ENCODE measurements at places on chromosomes 4 and X. TPM values are rescaled to one million over a fixed set of nuclear protein-coding genes. Genes with fewer than 3 reads are reported as not detected.

AMBN gene
- total RNA-seq = not detected

GPR173 gene
- total RNA-seq = 2.3 TPM

UTP14A gene
- total RNA-seq = 17.5 TPM

DNA sequence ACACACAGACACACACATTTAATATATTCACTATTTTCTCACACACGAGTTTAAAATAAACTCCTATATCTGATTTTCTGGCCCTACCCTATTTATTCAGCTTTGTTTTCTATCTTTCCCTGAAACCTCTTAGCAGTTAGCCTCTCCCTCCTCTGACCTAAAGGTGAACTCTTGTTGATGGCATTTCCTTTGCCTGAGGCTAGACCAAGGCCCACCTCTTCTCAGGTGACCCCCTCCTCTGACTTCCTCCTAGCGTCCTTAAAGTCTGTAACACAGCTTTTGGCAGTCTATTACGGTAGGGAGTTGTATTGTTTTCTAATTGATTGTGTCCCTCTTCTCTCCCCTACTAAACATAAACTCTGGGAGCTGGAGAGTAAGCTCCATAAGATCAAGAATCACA is 1.7 kb upstream of the SRPX2 start:
- no peak for DNase-seq
- no peak overlapping the region for H3K4me3 ChIP-seq
- H3K4me1 ChIP-seq = peaks cover 12% of the 10 kb centered on the region
- no peaks in the 10 kb centered on the region for H3K27me3 ChIP-seq
- no peaks in the 10 kb centered on the region for H3K36me3 ChIP-seq
- no peak overlapping the region for H3K27ac ChIP-seq

DNA sequence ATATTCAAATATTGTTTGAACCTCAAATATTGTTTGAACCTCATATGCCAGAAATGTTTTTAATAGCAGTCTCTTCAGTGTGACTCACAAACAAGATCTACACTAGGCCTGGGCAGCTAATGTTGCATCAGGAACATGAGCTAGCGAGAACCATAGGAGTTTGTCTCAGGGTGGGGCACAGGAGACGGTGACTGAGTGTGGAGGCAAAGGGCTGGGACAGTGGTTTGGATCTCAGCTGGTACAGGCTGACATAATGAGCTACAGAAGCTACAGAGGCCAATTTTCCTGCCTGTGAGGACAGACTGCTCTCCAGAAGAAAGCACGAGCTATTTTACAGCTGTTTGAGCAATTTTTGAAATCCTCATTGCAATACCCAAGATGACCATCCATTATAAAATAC is 224.7 kb downstream of the CENPC start:
- no peak overlapping the region for H3K27ac ChIP-seq
- no peak for DNase-seq
- H3K4me3 ChIP-seq = no peak overlapping the region
- H3K27me3 ChIP-seq = no peaks in the 10 kb centered on the region
- H3K4me1 ChIP-seq = no peaks in the 10 kb centered on the region

- no peaks in the 10 kb centered on the region for H3K27me3 ChIP-seq
- no peaks in the 10 kb centered on the region for H3K36me3 ChIP-seq
- H3K4me3 ChIP-seq = no peak overlapping the region
- H3K27ac ChIP-seq = no peak overlapping the region
Measured at GRCh38 chr4:118154649-118155048, 120.4 kb downstream of the NDST3 start.

DNA sequence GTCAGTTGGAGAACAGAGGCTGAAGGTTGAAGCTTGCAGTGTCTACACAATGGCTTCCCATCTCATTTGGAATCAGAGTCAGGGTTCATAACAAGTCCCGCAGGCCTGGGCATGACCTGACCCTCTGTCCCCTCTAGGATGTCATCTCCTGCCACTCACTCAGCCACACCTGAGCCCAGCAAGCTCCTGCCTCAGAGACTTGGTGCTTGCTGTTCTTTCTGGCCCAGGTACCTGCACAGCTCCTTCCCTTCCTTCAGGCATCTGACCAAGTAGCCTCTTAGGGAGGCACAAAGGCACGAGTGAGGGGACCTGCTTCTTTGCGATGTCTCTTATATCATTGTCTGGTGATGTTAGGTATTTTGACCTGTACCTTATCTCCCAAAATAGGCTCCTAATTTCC is 9.0 kb downstream of the ZBTB49 start:
- no peak overlapping the region for H3K4me3 ChIP-seq
- peaks cover 4% of the 10 kb centered on the region for H3K36me3 ChIP-seq
- no peak for DNase-seq
- H3K27me3 ChIP-seq = no peaks in the 10 kb centered on the region
- H3K27ac ChIP-seq = no peak overlapping the region

DNA sequence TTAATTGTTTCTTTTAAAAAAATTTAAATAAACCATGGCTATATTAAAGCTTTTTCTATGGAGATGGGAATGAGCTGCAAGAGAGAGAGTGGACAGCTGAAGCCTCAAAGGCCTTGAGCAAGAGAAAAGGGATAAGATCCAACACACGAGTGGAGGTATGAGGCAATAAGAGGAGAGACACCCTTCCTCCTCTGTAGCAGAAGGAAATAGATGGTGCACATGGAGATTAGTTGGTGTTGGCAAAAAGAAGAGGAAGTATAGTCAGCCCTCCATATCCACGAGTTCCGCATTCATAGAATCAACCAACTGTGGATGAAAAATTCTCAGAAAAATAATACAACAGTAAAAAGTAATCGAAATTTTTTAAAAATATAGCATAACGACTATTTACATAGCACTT is 3.2 kb downstream of the CXorf38 start:
- no peaks in the 10 kb centered on the region for H3K4me1 ChIP-seq
- peak overlapping the region; percentile 85 for H3K27ac ChIP-seq
- H3K4me3 ChIP-seq = peak overlapping the region; percentile 48
- peak; percentile 75 for DNase-seq
- no peaks in the 10 kb centered on the region for H3K36me3 ChIP-seq
- H3K27me3 ChIP-seq = no peaks in the 10 kb centered on the region

DNA sequence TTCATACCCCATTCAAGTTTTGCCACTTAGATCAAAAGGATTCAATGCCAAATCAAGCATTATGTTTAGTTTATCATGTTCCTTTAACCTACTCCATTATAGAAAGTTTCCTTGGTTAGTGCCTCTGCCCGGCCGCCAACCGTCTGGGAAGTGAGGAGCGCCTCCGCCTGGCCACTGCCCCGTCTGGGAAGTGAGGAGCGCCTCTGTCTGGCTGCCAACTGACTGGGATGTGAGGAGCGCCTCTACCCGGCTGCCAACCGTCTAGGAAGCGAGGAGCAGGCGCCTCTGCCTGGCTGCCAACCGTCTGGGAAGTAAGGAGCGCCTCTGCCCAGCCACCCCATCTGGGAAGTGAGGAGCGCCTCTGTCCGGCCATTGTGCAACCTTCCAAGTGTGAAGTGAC is 36.3 kb upstream of the PDGFRA start:
- H3K27me3 ChIP-seq = no peaks in the 10 kb centered on the region
- no peak overlapping the region for H3K4me3 ChIP-seq
- H3K36me3 ChIP-seq = no peaks in the 10 kb centered on the region
- no peak overlapping the region for H3K27ac ChIP-seq
- peaks cover 6% of the 10 kb centered on the region for H3K4me1 ChIP-seq

- H3K4me1 ChIP-seq = no peaks in the 10 kb centered on the region
- DNase-seq = no peak
- no peak overlapping the region for H3K27ac ChIP-seq
Measured at GRCh38 chr4:23373261-23373660, 516.6 kb downstream of the PPARGC1A start.

DNA sequence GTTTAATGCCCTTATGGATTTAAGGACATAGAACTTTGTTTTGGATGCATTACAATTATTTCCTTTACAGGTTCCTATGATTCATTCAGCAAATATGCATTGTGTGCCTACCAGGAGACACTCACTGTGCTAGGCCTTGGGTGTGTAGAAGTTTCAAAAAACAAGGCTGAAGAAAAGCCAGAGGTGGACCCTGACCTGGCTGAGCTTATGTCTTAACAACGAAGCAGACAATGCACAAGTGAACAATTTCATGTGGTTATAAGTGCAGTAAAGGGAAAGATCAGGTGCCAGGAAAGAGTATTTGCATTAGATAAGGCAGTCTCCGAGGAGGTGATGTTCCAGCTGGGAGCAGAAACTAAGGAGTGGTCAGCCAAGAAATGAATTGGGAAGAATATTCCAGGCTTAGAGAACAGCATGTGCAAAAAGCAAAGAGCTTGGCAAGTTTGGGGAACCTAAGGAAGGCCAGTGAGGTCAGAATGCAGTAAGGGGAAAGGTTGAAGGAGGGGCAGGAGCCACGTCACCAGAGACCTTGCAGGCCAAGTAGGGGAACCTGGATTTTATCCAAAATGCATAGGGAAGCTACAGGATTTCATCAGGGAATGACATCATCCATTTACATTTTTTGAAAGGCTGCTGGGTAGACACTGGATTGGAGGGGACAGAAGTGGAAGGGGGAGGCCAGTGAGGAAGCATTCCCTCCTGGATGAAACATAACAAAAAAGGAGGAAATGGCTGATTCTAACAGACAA is 193.6 kb downstream of the SOWAHB start:
- peak overlapping the region; percentile 32 for H3K27ac ChIP-seq
- no peaks in the 10 kb centered on the region for H3K27me3 ChIP-seq
- peaks cover 25% of the 10 kb centered on the region for H3K4me1 ChIP-seq
- H3K36me3 ChIP-seq = no peaks in the 10 kb centered on the region
- peak; percentile 86 for DNase-seq
- no peak overlapping the region for H3K4me3 ChIP-seq

GRCh38 chrX:153438532-153438931 is 7.3 kb downstream of the TREX2 start:
- H3K27me3 ChIP-seq = no peaks in the 10 kb centered on the region
- no peak for DNase-seq
- no peak overlapping the region for H3K27ac ChIP-seq

DNA sequence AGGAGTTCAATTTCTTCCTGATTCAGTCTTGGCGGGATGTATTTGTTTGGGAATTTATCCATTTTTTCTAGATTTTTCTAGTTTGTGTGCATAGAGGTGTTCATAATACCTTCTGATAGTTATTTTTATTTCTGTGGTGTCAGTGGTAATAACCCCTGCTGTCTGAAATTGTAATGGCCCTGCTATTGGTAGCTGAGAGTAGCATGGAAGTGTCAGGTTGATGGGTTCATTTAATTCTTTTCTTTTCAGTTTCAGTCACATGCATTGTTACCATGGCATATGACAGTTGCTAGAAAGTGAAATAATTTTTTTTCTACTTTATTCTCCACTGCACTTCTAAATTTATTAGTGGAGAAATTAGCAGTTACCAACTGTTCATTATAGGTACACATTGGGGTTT is 20.7 kb downstream of the AR start:
- H3K4me3 ChIP-seq = no peak overlapping the region
- H3K27me3 ChIP-seq = no peaks in the 10 kb centered on the region
- no peak for DNase-seq
- H3K27ac ChIP-seq = no peak overlapping the region
- no peaks in the 10 kb centered on the region for H3K4me1 ChIP-seq
- no peaks in the 10 kb centered on the region for H3K36me3 ChIP-seq

- DNase-seq = no peak
- H3K36me3 ChIP-seq = no peaks in the 10 kb centered on the region
- H3K4me1 ChIP-seq = no peaks in the 10 kb centered on the region
- no peak overlapping the region for H3K4me3 ChIP-seq
- H3K27ac ChIP-seq = no peak overlapping the region
- no peaks in the 10 kb centered on the region for H3K27me3 ChIP-seq
Measured at GRCh38 chr4:81783558-81783957, 311.9 kb upstream of the RASGEF1B start.

- no peaks in the 10 kb centered on the region for H3K36me3 ChIP-seq
- DNase-seq = no peak
- H3K4me3 ChIP-seq = no peak overlapping the region
- no peak overlapping the region for H3K27ac ChIP-seq
Measured at GRCh38 chrX:9037296-9037695, 3.4 kb upstream of the FAM9B start.

DNA sequence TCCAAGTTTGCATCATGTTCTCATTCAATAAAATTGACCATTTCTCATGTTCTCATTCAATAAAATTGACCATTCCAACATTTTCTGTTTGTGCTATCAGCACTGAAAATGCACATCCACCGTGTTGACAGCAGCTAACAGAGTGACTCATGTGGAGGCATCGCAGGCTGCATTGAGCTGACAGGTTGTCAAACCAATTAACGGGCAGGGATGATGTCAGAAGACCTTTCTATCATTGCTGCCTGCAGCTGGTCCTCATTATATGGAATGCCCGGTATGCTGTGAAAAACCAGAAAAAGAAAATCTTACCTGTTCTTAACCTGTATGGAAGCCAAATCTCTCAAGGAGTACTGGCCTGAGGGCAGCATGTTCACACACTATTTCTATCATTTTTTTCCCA is 202.0 kb downstream of the SMIM20 start:
- H3K27ac ChIP-seq = no peak overlapping the region
- H3K27me3 ChIP-seq = no peaks in the 10 kb centered on the region
- no peak overlapping the region for H3K4me3 ChIP-seq
- H3K36me3 ChIP-seq = no peaks in the 10 kb centered on the region

DNA sequence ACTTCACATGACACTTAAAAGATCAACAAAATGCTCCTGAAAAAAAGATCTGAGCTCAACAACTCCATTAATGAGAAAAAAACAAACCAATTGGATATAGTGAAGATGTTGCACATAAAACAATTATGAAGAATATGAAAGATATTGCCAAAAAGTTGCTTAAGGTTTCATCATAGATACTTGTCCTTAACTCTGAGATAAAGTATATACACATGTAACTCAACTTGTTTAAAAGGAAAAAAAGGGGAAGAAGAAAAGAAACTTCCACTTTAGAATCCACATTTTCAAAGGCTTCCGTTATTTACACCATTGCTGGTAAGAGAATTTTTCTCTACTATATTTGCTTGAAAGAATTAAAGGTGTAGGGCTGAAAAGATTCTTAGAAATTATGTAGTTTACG is 2.7 kb downstream of the AFAP1 start:
- peak overlapping the region; percentile 92 for H3K4me3 ChIP-seq
- H3K36me3 ChIP-seq = no peaks in the 10 kb centered on the region
- no peak overlapping the region for H3K27ac ChIP-seq
- no peaks in the 10 kb centered on the region for H3K27me3 ChIP-seq
- no peaks in the 10 kb centered on the region for H3K4me1 ChIP-seq
- peak; percentile 65 for DNase-seq

DNA sequence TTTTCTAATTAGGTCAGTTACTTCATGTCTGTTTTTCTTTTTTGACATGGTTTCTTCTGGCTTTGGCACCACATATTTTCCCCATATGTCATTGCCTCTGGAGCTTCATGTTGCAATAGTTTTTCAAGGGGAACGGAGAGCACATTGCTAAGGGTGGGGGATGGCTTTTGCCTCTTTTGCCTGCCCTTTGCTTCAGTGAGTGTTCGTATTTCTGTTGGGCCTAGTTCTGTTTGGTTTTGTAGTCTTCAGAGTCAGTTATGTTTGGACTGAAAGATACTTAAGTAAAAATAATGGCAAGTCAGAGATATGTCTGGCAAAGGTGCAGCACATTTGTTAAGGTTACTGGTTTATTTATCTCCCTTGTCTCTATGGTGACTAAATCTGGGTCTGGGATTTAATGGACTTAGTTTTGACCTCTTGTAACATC is 29.1 kb downstream of the FHL1 start:
- H3K36me3 ChIP-seq = no peaks in the 10 kb centered on the region
- no peak overlapping the region for H3K4me3 ChIP-seq
- no peaks in the 10 kb centered on the region for H3K27me3 ChIP-seq

- peak; percentile 27 for DNase-seq
- no peak overlapping the region for H3K27ac ChIP-seq
- H3K4me3 ChIP-seq = no peak overlapping the region
- no peaks in the 10 kb centered on the region for H3K27me3 ChIP-seq
Measured at GRCh38 chrX:103818842-103819619, 13.0 kb downstream of the RAB9B start.

- no peak overlapping the region for H3K4me3 ChIP-seq
- H3K27me3 ChIP-seq = no peaks in the 10 kb centered on the region
- DNase-seq = no peak
- no peak overlapping the region for H3K27ac ChIP-seq
- no peaks in the 10 kb centered on the region for H3K4me1 ChIP-seq
- no peaks in the 10 kb centered on the region for H3K36me3 ChIP-seq
Measured at GRCh38 chr4:88130544-88131305, 27.7 kb downstream of the ABCG2 start.

Measured in fibroblast of lung (primary cell).